Aorta (tissue), 5 donors: ENCODE measurements at places on chromosomes 4 and X.

DNA sequence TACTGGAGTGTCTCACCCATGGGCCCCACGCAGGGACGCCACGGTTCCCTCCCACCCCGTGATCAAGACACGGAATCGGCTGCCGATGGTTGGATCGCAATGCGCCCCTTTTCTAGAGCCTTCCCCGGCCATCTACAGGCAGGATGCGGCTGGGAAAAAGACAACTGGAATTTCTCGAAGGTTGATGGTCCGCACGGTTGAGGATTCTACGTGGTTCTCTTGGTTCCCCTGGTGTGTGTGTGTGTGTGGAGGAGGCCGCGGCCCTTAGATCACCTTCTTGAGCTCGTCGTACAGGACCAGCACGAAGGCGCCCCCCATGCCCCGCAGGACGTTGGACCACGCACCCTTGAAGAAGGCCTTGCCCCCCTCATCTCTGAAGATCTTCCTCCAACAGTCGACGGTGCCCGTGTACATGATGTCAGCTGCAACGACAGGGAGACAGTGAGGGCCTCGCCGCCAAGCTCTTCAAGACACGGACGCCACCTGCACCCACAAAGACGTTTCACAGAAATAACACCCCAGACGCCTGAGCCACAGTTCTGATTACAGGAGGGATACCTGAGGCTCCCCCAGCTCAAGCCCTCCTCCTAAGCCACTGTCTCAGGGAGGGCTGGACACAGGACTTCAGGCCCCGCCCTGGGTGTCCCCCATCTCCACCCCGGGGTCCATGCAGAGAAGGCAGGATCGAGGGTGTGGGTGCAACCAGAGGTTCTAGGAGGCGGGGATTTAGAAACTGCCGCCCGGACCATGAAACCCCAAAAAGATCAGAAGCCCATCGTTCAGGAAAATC, 5.4 kb downstream of the SLC25A6 start:
- DNase-seq, result peak; percentile 72

- DNase-seq, result no peak
Measured at GRCh38 chrX:53930515-53931380, 113.5 kb downstream of the PHF8 start.

DNA sequence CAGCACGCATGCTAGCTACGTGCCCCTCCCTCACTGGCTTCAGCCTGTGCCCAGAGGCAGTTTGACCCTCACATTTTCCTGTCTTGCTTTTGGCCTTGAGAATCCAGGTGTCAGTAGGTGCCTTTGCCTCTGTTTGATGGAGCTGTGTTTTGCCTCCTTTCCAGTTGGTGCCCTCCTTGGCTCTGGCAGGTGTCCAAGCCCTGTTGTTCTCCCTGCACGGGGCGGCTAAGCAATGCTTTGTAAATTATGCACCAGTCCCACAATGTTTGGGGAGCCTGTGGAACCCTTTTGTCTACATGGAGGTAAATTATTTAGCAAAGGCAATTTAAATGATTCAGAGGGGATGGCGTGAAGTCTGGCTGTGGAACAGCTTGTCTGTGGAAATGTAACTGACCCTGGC, 202.9 kb upstream of the BOD1L1 start:
- DNase-seq, result no peak

GRCh38 chr4:99665983-99666382, 8.4 kb upstream of the C4orf54 start:
- no peak for DNase-seq

GRCh38 chr4:139528377-139529005, 27.5 kb downstream of the SETD7 start:
- peak; percentile 64 for DNase-seq

- no peak for DNase-seq
Measured at GRCh38 chr4:99790796-99791617, 25.6 kb upstream of the DAPP1 start.

- DNase-seq, result no peak
Measured at GRCh38 chr4:104129243-104129642, 365.5 kb downstream of the CXXC4 start.

GRCh38 chr4:61319156-61319555, 119.0 kb downstream of the ADGRL3 start:
- no peak for DNase-seq

DNA sequence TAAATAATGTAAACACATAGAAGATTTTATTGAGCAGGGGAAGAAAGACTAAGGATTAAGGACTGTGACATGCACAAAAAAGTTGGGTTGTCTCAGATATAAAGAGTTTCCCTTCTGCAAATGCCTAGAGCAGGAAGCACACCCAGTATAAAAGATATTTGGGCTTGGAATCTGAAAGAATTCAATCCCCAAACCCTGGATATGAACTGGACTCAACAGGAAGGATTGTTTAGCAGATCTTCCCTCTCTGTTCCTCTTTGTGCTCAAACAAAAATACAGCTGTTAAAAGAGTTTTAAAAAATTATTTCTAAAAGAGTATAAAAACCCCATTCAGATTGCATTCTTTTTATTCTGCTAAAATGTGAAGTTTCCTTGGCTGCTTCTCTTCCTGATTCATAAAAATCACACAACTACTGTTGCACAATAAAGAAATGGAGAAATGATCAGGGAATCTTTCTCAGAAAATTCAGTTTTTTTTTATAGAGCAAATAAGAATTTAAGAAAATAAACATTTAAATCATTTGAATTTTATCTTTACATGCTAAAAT, 71.4 kb downstream of the PDLIM5 start:
- DNase-seq, result no peak

- no peak for DNase-seq
Measured at GRCh38 chrX:110287605-110288004, 30.3 kb downstream of the AMMECR1 start.

- no peak for DNase-seq
Measured at GRCh38 chrX:147733369-147733768, 178.3 kb upstream of the FMR1 start.

GRCh38 chr4:6594826-6595355, 19.9 kb downstream of the MAN2B2 start:
- no peak for DNase-seq

DNA sequence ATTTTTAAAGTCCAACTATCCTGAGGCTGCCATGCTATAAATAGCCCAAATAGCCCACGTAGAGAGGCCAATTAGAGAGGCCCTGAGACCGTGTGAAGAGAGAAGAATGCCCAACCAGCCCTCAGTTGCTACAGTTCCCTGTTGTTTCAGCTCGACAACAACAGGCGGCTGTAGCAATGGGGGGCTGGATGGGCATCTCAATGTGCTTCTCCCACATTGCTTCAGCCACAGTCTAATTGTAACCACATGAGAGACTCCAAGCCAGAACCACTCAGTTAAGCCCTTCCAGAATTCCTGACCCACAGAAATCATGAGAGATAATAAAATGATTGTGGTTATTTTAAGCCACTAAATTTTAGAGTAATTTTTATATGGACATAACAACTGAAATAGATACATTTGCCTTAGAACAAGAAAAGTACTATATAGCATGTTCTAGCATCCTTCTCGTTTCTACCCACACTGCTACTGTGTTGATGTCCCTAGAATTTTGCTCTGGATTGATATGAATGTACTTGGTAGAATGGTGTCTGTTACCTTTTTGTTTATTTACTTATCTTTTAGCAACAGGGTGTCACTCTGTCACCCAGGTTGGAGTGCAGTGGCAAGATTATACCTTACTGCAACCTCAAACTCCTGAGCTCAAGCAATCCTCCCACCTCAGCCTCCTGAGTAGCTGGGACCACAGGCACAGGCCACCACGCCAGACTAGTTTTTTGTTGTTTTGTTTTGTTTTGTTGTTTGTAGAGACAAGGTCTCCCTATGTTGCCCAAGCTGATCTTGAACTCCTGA, 436.4 kb downstream of the BCOR start:
- no peak for DNase-seq

DNA sequence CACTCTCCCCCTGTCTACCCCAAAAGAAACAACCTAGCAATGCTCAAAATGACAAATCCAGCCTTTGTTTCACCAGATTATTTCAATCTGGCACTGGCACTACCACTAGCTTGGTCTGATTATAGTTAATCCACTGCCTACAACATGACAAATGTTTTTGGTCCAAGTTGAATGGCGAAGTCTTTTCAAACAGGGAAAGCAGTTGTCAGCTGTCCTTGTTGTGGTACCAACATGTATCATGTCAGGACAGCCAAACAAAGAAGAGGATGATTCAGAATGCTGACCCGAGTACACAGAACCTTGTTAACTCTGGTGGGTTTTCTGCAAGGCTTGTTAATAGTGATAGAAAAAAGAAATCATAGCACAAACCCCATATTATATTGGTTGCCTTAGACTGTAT, 160.8 kb upstream of the ANK2 start:
- no peak for DNase-seq

DNA sequence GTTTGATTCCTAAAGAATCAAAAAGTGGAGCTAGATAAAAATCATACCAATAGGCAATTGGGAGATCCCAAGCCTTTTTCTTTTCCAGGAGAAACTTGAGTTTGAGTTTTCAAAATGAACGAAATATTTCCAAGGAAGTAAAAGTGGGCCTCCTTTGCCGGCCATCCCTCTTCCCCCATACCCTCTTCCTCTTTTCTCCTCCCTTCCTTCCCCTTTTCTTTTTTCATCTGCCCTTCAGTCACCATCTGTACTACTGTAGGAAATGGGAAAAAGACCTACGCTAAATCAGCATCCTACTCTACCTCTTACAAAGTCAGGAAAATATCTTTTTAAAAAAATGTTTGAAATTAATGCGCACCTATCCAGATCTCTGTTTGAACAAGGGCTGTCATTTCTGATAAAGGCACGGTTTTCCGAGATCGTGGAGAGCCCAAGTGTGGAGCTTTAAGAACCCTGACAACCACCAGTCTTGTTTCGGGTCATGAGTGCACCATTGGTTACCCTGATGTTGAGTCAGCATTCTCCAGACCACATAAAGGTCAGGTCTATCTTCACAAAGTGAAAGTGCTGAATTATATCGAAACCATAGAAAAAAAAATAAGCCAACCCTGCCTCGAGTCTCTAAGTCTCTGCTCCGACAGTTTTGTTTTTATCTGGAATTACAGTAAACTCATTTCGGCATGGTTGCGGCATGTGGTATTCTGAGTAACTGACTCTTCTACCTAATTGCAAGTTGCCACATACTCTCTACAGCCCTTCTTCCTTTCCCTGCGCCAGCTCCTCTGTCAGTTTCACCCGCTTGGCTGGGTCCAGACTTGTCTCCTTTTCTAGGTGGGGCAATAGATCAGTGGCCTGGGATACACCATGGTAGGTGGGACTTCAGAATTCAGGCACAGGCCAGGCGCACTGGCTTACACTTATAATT, 140.2 kb upstream of the KLF3 start:
- no peak for DNase-seq

DNA sequence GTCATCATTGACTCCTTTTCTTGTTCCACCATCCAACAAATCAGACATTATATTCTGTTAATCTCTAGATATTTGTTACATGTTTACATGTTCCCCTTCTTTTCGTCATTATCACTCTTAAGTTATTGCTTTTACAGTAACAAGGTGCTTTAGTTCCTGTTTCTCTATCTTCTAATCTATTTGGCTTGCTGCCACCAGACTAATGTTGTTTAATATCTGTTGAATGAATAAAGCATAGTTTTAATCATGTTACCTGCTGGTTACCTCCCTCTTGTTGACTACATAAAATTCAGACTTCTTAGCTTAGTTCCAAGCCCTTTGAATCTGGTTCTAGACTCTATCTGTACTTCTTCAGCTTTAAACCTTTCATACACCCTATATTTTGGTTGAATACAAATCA, 129.8 kb upstream of the TRIM2 start:
- no peak for DNase-seq

DNA sequence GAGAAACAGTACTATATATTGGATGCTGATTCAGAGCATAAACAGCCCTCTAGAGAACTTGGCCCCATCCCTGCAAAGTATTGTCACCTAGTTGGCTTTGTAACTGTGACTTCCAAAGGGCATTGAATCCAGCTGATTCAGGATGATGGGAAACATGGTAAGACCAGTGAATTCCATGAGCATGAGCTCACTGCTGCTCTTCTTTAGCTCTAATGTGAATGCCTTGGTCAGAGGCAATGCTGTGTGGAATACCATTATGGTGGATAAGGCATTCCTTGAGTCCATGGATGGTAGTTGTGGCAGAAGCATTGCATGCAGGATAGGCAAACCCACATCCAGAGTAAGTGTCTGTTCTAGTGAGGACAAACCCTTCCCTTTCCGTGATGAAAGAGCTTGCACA, 365.6 kb upstream of the EDA2R start:
- no peak for DNase-seq

DNA sequence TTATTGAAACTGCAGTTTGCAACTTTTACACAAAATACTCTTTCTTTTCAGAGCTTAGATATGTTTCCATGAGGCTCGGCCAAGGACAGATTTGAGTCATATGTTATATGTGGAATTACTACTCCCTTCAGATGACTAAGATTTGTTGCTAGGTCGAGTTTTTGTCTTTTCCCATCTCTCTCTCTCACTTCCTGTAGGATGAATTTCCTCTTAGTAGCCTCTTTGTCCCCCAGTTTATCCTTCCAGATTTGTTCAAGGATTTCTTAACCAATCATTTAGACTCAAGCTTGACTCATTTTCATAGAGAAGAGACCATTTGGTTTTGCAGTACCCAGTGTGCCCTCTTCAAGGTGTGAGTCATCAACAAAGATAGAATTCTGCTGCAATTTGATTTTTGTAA, 209.2 kb downstream of the GLUD2 start:
- DNase-seq, result no peak

GRCh38 chr4:72987741-72988729, 81.5 kb downstream of the COX18 start:
- DNase-seq, result no peak

GRCh38 chrX:79259073-79259689, 108.0 kb downstream of the ITM2A start:
- no peak for DNase-seq

- no peak for DNase-seq
Measured at GRCh38 chrX:151510203-151510602, 53.3 kb upstream of the PASD1 start.

DNA sequence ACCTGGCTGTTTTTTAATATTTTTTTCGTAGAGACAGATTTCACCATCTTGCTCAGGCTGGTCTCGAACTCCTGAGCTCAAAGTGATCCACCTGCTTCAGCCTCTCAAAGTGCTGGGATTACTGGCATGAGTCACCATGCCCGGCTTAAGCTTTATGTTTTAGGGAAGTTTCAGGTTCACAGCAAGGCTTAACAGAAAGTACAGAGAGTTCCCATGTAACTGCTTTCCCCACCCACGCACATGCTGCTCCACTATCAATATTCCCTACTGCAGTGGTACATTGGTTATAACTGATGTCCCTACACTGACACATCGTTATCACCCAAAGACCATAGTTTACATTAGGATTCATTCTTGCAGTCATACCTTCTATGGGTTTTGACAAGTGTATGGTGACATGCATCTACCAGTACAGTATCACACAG, 62.7 kb downstream of the PRPS1 start:
- no peak for DNase-seq

GRCh38 chrX:2320580-2321327, 180.0 kb downstream of the DHRSX start:
- no peak for DNase-seq

DNA sequence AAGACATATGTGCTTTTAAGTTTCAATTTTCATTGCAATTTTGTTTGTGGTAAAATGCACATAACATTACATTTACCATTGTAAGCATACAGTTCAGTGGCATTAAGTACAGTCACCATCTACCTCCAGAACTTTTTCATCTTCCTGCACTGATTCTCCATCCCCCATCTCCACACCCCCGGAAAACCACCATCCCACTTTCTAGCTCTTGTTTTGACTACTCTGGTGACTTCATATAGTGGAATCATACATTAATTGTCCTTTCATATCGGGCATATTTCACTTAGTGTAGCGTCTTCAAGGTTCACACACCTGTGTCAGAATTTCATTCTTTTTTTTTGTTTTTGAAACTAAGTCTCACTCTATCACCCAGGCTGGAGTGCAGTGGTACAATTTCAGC, 143.5 kb downstream of the GPR143 start:
- no peak for DNase-seq
